ENCODE measurements at places on chromosomes 3 and 15.
A peak's percentile ranks its signal among the peaks of the same experiment; 100 is the strongest.

DNA sequence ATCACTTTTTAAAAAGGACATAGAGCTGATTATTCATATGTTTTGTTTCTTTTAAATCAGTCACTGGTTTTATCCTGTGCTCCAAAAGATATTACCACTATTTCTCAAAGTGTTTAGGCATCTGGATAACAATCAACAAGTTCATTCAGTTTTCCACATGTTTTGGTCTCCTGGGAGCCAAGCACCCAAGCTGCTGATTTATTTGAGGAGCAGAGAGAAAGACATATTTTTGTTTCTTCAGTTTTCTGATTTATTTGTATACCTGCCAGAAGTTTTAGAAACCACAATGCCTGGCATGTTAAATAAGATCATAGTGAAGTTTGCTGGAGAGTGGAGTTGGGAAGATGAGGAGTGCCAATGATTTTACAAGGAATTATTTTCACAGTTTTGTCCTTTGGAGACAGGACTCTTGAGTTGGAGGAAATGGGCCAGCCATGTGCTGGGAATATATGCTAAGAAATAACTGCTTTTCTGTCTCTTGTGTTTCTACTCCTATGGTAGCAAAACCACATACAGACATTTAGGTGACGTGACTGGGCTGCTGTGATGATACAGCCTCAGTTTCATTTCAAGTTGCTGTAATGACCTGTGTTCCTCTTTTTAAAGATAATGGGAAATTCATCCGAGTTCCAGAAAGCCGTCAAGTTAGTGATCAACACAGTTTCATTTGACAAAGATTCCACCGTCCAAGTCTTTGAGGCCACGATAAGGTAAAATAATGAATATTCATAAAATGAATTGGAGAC is 11.7 kb downstream of the EDEM1 start:
- no peak for DNase-seq

GRCh38 chr15:82184776-82185175 is 77.8 kb downstream of the EFL1 start:
- DNase-seq = no peak

DNA sequence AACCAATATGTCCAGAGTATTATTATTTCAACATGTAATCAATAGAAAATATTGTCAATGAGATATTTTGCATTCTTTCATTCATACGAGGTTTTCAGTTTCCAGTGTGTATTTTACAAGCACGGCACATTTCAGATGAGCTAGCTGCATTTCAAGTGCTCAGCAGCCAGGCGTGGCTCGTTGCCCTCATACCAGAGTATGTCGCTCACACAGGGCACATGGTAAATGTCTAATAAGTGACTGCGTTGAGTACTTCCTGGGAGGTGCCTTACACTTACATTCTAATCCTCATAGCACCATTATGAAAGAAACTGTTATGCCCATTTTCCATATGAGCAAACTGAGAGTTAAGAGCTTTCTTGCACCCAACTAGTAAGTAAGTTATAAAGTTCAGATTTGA is 47.4 kb downstream of the TMEM266 start:
- no peak for DNase-seq

GRCh38 chr15:90035095-90035839 is 34.1 kb downstream of the ZNF710 start:
- peak; percentile 39 for DNase-seq

DNA sequence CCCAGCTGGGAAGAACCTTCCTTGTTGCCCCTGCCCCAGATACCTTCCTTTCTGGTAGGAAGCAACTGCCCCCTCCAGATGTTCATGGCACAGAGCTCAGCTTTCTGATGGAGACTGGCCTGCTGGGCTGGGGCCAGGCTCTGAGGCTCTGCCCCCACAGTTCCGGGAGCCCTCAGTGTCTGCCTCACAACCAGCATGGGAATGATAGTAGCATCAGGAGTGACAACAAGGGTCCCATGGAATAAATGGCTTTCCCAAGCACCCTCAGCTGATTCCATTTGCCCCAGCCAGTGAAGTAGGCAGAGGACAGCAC is 65.6 kb upstream of the IQSEC1 start:
- DNase-seq = no peak

GRCh38 chr3:13598926-13599886 is 50.3 kb downstream of the FBLN2 start:
- DNase-seq = no peak

- DNase-seq = no peak
Measured at GRCh38 chr15:27993996-27994780, 104.9 kb downstream of the OCA2 start.

DNA sequence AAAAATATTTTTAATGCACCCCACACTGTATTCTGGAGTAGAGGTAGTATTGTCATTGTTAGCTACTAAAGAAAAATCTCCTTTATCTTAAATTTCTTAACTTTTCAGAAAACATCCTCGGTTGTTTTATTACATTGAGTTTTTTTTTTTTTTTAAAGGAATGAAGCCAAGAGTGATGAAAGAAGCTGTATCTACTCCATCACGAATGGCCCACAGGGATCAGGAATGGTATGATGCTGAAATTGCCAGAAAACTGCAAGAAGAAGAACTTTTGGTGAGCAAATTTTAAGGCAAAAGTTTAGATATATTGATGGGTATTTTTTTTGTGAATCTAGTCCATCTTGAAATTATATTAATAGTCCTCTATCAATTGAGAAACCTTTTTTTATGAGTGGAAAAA is 49.7 kb upstream of the UTS2B start:
- DNase-seq = no peak

- DNase-seq = no peak
Measured at GRCh38 chr3:15318661-15319060, 13.7 kb downstream of the SH3BP5 start.

- no peak for DNase-seq
Measured at GRCh38 chr15:58724466-58724865, 25.0 kb downstream of the ADAM10 start.

DNA sequence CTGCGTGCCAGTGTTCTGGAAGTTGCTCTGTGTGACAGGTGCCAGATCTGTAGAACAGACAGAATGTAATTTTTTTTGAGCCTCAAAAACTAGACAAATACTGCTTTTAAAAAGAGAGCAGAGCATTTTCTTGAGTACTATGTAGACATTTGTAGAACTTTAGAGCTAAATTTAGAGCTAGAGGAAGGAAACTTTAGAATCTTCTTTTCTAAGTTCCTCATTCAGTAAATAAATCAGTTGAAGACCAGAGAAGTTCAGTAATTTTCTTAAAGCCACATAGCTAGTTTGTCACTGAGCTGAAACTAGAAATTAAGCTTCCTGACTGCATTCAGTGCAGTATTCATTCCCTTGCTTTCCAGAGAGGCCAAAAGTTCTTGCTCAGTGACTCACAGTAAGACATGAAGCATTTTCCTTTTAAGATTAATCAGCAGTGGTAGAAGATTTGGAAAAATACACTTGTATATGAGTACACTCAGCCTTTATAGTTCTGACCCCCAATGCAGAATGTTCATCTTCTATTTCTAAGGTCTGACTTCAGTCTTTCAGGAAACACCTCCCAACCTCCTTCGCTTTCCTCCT is 83.6 kb upstream of the TSEN2 start:
- no peak for DNase-seq

DNA sequence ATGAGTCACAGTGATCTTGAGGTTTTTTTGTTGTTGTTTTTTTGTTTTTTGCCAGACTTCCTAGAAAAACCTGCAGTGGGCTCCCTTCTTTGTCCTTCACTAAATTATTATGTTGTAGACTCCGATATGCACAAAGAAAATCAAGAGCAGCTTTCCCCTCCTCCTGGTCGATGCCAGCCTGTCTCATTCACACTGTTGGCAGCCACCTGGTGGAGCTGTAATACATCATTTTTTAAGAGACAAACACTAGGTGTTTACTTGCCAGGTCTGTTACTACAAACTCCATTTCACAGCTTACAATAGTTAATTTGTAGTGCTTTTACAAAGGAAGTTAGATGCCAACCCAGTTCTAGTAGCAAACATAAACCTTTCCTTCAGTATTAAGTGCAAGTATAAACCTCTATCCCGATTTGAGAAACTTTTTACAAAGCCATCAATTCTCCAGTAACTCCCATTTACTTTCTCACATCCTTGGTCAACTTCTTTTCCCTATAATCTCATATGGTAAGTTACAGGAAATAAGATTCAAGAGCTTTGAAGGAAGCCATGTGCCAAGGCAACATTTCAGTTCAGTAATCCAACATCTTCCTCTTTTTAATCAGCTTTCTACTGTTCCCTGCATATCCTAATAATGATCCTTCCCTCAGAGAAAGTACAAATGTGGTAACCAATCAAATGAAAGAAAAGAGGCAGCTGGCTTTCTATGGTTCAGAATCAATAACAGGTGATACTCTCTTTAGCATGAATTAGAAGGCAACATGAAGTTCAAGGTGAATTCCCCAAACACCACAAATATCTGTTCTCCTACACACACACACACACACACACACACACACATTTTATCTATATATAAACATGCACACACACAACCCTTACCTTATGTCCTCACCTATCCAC is 14.0 kb downstream of the AAGAB start:
- DNase-seq = peak; percentile 33

GRCh38 chr15:48437178-48437577 is 105.9 kb downstream of the DUT start:
- DNase-seq = no peak

Data from HTR-8/SVneo (cell line).